Endothelial cell (in vitro differentiated cells): ENCODE measurements at places on chromosomes 2 and 18. TPM values are rescaled to one million over a fixed set of nuclear protein-coding genes. Genes with fewer than 3 reads are reported as not detected.

FOXI3 gene
- total RNA-seq: 0.69 TPM

IL1R1 gene
- total RNA-seq: 1.0 TPM

CYP27A1 gene
- total RNA-seq: 9.0 TPM

FAHD2B gene
- total RNA-seq: 14.6 TPM

LOXL3 gene
- 10.0 TPM for total RNA-seq

UNC80 gene
- 0.05 TPM for total RNA-seq

CDH2 gene
- total RNA-seq: 162 TPM

SLC30A3 gene
- total RNA-seq: not detected

NRP2 gene
- total RNA-seq: 258 TPM

MREG gene
- 26.1 TPM for total RNA-seq

GPR55 gene
- 0.28 TPM for total RNA-seq

FSHR gene
- not detected for total RNA-seq

PARD6G gene
- total RNA-seq: 10.4 TPM

CFAP53 gene
- 0.56 TPM for total RNA-seq

- peaks cover 13% of the 10 kb centered on the region for H3K36me3 ChIP-seq
- H3K4me3 ChIP-seq: peak overlapping the region; percentile 43
Observed at GRCh38 chr2:43276962-43277391, 50.6 kb upstream of the ZFP36L2 start.

GRCh38 chr2:59288771-59289170 lies 1047.6 kb upstream of the FANCL start:
- H3K4me1 ChIP-seq: no peaks in the 10 kb centered on the region
- no peaks in the 10 kb centered on the region for H3K36me3 ChIP-seq
- no peak overlapping the region for H3K4me3 ChIP-seq
- H3K27me3 ChIP-seq: peaks cover 2% of the 10 kb centered on the region

- peaks cover 7% of the 10 kb centered on the region for H3K27me3 ChIP-seq
- H3K36me3 ChIP-seq: peaks cover 9% of the 10 kb centered on the region
- DNase-seq: no peak
- no peak overlapping the region for H3K4me3 ChIP-seq
- peaks cover 21% of the 10 kb centered on the region for H3K4me1 ChIP-seq
- no peak overlapping the region for H3K27ac ChIP-seq
Observed at GRCh38 chr2:46150445-46150955, 146.7 kb upstream of the EPAS1 start.

DNA sequence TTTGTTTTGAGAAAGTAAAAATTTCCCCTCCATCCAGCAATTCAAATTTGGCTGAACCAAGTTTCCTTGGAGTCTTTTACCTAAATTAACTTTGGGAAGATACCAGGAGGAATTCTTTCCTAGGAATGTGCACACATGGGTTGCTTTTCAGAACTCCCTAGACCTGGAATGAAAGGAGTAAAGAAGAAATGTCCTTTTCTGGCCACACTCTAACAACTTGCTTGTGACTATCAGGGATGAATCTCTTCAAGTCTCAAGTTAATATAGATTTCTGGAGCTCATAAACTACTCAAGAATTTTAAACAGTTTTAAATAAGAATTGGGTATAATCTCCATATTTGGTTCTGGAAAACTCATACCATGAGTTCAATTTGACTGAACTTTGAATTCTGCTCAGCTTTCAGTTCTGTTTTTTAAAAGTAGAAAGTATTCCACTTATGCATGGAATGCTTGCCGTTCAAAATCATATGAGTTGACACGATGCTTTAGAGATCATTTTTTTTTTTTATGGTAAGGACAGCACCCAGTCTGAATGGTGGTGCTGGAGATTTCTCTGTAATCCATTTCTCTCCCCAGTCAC lies 7.7 kb downstream of the RASGRP3 start:
- peaks cover 2% of the 10 kb centered on the region for H3K27me3 ChIP-seq
- no peak for DNase-seq
- peaks cover 24% of the 10 kb centered on the region for H3K4me1 ChIP-seq
- no peak overlapping the region for H3K4me3 ChIP-seq

- no peak overlapping the region for H3K4me3 ChIP-seq
- H3K36me3 ChIP-seq: no peaks in the 10 kb centered on the region
- H3K27me3 ChIP-seq: peaks cover 6% of the 10 kb centered on the region
- H3K4me1 ChIP-seq: no peaks in the 10 kb centered on the region
- no peak for DNase-seq
Observed at GRCh38 chr2:219852626-219853025, 225.2 kb downstream of the SLC4A3 start.

GRCh38 chr2:241864850-241865213 lies 4.7 kb upstream of the RTP5 start:
- H3K4me3 ChIP-seq: peak overlapping the region; percentile 56
- peaks cover 26% of the 10 kb centered on the region for H3K36me3 ChIP-seq
- no peak overlapping the region for H3K27ac ChIP-seq
- peaks cover 15% of the 10 kb centered on the region for H3K27me3 ChIP-seq
- H3K4me1 ChIP-seq: peaks cover 11% of the 10 kb centered on the region

- no peak for DNase-seq
- peaks cover 47% of the 10 kb centered on the region for H3K4me1 ChIP-seq
- peaks cover 11% of the 10 kb centered on the region for H3K27me3 ChIP-seq
- H3K36me3 ChIP-seq: peaks cover 12% of the 10 kb centered on the region
- H3K4me3 ChIP-seq: peak overlapping the region; percentile 89
Observed at GRCh38 chr2:233061591-233062450, 1.7 kb downstream of the INPP5D start.

DNA sequence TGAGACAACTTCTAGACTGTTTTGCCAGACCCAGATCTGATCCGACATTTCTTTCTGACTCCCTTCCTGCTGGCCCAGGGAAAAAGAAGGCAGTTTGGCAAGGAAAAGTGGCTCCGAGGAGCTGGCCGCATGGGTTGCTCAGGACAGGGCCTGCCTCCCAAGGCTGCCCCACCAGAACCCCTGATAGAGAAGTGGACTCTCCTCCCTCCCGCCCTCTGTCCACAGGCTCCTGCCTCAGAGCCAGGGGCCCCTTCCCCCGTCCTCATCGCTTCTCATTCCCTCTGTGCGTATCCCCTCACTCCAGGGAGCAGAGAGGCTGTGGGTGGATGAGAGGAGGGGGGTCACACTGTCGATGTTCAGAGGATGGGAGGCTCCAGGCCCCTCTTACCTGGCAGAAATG lies 110.2 kb downstream of the TNS1 start:
- no peak overlapping the region for H3K27ac ChIP-seq
- DNase-seq: no peak
- peaks cover 13% of the 10 kb centered on the region for H3K4me1 ChIP-seq

DNA sequence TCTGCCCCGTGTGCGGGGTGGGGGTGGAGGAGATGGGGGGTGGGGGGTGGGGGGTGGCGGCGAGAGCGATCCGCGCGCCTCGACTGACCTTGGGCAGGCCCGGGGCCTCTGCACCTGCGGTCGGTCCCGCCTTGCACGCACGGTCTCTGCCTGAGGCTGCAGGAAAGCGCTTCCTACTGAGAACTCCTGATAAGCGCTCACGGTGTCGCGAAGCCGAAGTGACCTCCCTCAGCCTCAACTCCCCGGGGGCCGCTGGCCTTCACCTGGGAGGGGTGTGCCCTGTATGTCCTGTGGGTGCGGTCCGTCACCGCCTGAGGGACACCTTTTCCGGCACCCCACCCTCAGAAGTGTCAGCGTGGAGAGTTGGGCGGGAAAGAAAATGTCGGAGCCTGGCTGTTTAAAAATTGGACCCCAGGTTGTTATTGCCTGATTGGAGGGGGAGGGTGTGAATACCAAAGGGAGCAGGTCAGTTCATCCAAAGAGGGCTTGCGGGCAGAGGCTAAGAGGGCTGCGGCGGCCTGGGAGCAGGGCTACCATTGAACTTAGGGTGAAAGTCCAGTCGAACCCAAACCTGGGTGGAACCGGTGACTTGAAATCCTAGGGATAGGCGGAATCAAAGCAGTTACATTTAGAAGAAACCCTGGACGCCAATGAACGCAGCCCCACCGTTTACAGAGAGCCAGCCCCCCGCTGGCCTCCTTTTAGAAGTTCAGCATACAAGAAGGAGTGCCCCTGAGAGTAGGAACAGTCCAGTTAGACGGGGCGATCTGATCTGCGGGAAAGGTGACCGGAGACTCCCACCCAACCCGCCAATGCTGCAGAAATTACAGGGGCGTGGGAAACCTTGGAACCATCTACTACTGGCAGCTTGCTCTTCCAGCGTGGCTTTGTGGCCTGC lies 1.2 kb downstream of the MAL start:
- DNase-seq: no peak
- no peak overlapping the region for H3K27ac ChIP-seq
- no peaks in the 10 kb centered on the region for H3K36me3 ChIP-seq
- no peak overlapping the region for H3K4me3 ChIP-seq
- H3K4me1 ChIP-seq: peaks cover 12% of the 10 kb centered on the region

DNA sequence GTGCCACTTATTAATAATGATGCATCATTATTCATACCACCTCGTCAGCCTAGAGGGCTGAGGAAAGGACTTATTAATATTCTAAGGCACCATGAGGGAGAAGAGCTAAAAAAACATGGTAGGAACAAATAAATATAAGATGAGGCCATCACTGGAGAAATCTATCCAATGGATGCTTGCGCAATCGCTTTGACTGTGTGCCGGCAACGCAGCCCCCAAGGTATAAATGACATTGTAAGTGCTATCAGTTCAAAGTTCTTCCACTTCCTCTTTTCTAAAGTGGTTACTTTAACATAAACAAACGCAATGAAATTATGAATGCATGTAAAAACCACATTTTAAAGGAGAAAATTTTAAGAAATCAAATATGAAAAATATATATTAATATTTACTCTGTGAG lies 164.6 kb downstream of the EIPR1 start:
- peaks cover 4% of the 10 kb centered on the region for H3K27me3 ChIP-seq
- H3K36me3 ChIP-seq: peaks cover 18% of the 10 kb centered on the region
- no peak overlapping the region for H3K4me3 ChIP-seq
- peaks cover 18% of the 10 kb centered on the region for H3K4me1 ChIP-seq

GRCh38 chr2:63436488-63436887 lies 151.8 kb downstream of the WDPCP start:
- H3K27me3 ChIP-seq: no peaks in the 10 kb centered on the region
- no peaks in the 10 kb centered on the region for H3K36me3 ChIP-seq
- no peak for DNase-seq
- no peak overlapping the region for H3K4me3 ChIP-seq

DNA sequence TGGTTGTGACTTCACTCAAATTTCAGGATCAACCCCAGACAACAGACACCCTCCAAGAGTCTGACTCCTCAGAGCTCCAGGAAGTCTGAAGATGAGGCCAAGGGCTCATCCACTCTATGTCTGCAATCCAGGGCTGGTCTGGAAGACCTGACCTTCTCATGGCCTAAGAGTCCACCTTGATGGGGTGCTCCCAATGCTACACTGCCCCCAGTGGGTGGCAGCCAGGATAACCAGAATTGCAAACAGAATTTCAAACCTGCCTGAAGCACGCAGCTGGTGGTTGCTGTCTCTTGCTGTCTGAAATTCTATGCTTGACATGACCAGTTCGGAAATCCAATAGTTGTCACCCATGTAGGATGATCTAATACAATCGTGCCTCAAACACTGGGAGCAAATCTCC lies 96.0 kb downstream of the UXS1 start:
- no peaks in the 10 kb centered on the region for H3K27me3 ChIP-seq
- H3K36me3 ChIP-seq: peaks cover 28% of the 10 kb centered on the region
- H3K27ac ChIP-seq: peak overlapping the region; percentile 30
- peak; percentile 31 for DNase-seq

- no peak overlapping the region for H3K27ac ChIP-seq
- no peaks in the 10 kb centered on the region for H3K36me3 ChIP-seq
- DNase-seq: no peak
- H3K4me1 ChIP-seq: no peaks in the 10 kb centered on the region
Observed at GRCh38 chr2:132662732-132663131, 7.3 kb downstream of the LYPD1 start.

DNA sequence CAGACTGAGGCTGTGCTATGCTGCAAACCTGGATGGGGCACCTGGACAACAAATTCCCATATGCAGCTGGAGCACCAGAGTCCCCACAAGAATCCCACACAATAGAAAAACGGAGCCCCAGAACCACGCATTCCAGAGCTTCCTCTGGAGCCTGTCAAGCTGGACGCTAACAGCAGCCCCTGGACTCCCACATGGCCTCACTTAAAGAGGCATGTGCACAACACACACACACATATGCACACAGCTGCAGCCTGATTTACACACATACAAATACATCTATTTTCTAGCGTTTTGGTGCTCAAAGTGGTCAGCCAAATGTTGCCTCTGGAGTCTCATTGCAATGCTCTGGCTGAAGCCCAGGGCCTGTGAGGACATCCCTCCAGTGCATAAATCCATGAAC lies 632.7 kb upstream of the ID2 start:
- DNase-seq: no peak
- H3K27me3 ChIP-seq: peaks cover 6% of the 10 kb centered on the region
- no peaks in the 10 kb centered on the region for H3K4me1 ChIP-seq
- H3K36me3 ChIP-seq: no peaks in the 10 kb centered on the region

- H3K4me1 ChIP-seq: peaks cover 11% of the 10 kb centered on the region
- H3K27me3 ChIP-seq: no peaks in the 10 kb centered on the region
- no peaks in the 10 kb centered on the region for H3K36me3 ChIP-seq
- DNase-seq: no peak
- no peak overlapping the region for H3K27ac ChIP-seq
Observed at GRCh38 chr18:49227441-49228165, 232.8 kb downstream of the DYM start.

GRCh38 chr2:65214843-65215242 lies 12.8 kb upstream of the ACTR2 start:
- no peaks in the 10 kb centered on the region for H3K27me3 ChIP-seq
- DNase-seq: no peak
- H3K4me3 ChIP-seq: no peak overlapping the region

DNA sequence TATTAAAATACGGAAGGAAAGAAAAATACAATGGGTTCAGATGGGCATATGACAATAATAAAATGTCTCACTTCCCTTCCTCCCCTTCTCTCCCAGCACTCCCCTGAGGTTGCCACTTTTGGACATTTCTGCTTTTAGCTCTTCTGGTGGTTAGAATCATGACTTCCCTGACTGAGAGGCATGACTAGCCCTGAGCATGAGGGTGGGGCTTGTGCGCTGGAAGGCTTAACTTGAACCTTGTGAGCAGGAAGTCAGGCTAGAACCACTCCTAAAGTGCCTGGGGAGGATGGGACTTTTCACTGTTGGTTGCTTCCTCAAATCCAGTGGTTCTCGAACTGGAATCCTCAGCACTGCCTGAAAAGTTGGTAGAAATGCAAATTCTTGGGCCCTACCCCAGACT lies 19.7 kb upstream of the ARHGAP25 start:
- no peak for DNase-seq
- no peaks in the 10 kb centered on the region for H3K4me1 ChIP-seq
- no peaks in the 10 kb centered on the region for H3K27me3 ChIP-seq
- no peak overlapping the region for H3K27ac ChIP-seq
- no peaks in the 10 kb centered on the region for H3K36me3 ChIP-seq

GRCh38 chr2:216922175-216922780 lies 62.4 kb upstream of the TNP1 start:
- H3K4me3 ChIP-seq: no peak overlapping the region
- H3K36me3 ChIP-seq: no peaks in the 10 kb centered on the region
- DNase-seq: no peak
- H3K4me1 ChIP-seq: no peaks in the 10 kb centered on the region

- no peaks in the 10 kb centered on the region for H3K4me1 ChIP-seq
- no peaks in the 10 kb centered on the region for H3K27me3 ChIP-seq
- H3K27ac ChIP-seq: no peak overlapping the region
- no peak for DNase-seq
Observed at GRCh38 chr2:21727101-21727500, 603.3 kb downstream of the TDRD15 start.
